ENCODE measurements at places on chromosomes 6 and 20.

DNA sequence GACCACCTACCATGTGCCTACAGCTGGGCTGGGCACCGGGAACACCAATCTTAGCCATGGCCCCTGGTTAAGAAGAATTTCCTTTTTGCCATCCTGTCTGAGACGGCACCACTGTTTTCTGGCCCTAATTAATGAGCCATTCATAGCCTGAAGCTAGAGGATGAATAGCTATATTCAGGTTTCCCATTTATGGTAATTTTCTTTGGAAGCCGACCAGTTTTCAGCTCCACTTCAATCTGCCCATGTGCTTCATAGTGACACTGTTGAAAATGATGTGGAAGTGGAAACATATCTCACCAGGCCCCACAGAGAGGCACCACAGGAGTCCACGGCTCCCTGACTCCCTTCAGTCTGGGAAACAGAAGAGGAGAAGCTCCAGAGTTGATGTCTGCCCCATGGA, 22.6 kb upstream of the ULBP3 start:
- no peak for DNase-seq

GRCh38 chr6:139242457-139243240, 49.1 kb downstream of the TXLNB start:
- no peak for DNase-seq

GRCh38 chr20:61315319-61315718, 63.3 kb downstream of the CDH4 start:
- DNase-seq: no peak

DNA sequence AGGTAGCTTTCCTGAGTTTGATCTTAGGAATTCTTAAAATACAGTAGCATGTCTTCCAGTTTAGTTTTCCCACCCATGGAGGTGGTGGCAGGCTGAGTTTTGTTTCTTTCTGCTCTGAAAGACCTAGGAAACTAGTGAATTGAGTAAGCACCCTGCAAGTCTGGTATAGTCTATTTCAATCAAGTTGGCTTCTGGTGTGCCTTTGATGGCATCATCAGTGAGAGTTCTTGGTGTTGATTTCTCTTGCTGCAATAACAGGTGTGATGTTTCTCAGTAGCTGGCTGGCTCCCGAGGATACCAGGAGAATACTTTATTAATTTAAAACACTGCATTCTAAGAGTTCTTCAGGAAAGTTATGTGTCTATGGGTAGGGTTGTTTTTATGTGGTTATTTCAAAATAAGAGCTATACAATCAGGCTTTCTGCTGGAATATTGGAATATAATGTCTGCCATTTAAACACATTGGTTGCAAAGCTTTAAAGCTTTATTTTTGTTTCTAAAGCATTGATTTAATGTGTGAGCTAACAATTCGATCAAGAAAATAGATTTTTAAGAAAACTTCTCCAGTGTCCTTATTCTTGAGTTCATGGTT, 19.0 kb downstream of the VAPB start:
- DNase-seq: no peak

DNA sequence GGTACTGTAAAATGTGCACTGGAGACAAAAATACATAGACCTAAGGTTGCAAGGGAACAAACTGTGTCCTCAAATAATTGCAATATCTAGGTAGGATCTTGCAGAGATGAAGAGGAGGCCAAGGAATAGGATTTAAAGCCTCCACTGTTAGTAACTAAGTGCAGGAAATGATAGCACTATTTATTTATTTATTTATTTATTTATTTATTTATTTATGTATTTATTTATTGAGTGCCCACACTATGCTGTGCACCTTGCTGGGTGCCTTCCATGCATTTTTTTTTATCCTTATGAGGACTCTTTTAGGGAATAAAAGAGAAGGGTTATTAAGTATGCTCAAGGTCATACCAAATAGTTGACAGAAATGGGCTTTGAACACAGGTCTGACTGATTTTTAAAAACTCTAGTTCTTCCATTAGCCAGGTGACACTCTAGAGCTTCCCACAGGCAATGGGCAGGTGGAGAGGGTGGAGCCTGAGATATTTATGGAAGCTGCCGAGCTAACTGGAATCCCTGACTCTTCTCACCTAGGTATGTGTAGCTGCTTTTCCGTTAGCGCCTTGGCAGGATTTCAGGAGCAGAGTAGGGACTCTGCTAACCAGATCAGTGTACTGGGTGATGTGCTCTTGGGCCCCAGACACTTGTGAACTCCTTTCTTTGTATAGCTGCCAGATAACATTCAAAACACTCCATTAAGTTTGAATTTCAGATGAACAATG, 12.8 kb upstream of the NUP153 start:
- DNase-seq: no peak

- peak; percentile 75 for DNase-seq
Measured at GRCh38 chr6:15351631-15352030, 105.8 kb downstream of the JARID2 start.

GRCh38 chr6:139334806-139335446, 39.5 kb downstream of the CITED2 start:
- peak; percentile 60 for DNase-seq

DNA sequence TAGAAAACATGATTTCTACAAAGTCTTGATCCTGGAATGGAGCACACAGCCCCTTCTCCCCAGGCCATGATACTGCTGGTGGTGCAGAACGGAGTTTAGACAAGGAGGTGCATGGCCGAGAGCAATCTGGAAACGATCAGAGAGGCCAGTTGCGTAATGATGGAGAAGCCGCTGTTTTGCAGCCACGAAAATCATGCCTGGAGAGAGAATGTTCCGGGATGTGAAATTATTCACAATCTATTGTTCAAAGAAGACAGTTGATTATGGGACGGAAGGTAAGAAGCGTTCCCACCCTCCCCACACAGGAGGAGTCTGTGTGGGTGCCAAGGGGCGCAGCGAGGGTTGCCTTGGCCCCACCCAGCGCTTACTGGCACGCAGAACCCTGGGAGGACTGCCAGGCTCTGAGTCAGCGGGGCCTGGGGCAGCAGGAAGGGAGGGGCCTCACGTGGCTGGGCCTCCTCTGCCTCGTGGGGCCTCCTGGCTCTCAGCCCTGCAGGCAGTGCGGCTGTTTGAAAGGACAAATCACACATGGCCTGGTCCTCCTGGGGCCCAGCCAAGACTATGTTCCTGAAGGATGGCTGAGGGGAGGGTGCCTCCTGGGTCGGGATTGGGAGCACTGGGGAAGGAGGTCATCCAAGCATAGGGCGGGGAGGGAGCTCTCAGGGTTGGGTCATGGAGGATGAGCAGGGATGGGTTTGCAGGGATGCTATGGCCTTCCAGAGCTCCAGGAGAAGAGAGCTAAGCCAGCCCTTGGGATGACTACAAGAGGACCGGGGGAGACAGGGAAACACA, 8.7 kb upstream of the AP5S1 start:
- peak; percentile 96 for DNase-seq

DNA sequence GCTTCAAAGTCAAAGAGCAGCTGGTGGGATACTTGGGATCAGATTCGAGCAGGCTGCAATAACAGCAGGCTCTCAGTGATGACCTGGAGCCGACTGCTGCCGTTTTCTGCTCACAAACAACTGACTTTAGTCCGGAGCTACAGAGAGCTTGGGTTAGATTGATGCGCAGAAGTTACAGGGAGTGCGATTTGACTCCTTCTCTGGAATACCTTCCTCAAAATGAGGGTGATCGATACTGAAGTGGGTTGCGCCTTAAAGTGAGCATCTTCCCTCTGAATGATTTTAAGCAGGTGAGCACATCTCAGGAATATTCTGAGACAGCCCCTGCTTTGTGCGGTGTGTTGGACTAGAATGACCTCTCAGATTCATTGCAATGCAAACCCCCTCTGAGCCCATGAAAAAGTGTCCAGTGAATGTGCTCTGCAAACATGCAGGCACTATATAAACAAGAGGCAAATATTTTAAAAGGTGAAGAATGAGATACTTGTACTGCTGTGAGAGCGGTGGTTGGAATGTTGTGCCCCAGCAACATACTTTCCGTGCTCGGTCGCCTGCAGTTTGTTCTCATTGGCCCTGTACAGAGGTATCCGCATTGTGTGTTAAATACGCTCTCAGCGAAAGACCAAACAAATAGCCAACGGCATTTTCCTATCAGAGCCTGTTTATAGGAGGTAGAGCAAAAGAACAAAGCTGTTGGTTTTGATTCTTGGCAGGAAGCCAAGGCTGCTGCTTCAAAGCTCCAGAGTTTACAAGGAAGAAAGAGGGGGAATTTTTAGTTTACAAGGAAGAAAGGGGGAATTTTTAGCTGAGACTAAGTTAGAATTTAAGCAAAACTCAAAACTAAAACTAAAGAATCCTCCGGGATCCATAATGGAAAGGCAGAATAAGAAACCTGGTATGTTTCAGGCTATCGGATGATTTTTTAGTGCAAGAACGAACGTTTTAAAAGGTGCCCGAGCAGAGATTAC, 67.7 kb downstream of the PHACTR2 start:
- DNase-seq: peak; percentile 70

DNA sequence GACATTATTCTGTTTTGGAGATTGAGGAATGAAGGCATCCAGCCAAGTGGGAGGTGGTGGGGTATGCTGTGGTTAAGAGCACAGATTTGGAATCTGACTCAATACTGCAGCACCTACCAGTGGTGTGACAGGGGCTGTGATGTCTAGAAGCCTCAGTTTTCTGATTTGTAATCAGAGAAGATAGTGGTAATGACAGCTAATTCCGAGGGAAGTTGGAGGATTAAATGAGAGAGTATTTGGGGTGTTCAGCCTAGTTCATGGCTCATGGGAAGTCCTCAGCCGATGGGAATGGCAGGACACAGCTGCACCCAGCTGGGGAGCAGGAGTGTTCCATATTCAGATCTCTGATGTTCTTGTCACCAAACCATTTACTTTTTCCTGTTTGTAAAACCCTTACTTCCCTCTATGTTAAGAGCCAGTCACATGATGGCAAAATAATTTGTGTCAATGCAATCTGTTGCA, 9.3 kb downstream of the SLC9A8 start:
- DNase-seq: peak; percentile 68

DNA sequence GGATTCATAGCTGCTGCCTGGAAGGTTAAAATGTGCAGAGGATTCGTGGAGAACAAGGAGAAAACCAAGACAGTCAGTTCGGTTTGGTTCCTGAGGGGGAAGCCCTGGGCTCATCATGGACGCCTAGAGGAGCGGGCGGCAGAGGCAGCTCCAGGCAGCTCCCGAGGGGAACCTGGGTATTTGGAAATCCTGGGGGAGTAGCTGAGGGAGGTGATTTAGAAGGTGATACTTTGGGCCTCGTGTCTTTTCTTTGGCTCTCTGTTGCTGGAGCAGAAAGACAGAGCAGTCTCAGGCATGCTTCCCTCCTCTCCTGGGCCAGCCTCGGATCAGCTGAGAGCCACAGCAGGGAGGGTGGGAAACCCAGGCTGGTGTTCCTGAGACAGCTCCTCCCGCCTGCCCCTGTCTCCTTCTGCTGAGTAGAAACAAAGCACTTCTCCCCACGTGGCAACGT, 139.5 kb downstream of the DLL1 start:
- DNase-seq: no peak

- DNase-seq: no peak
Measured at GRCh38 chr20:4100679-4101078, 85.3 kb upstream of the RNF24 start.

DNA sequence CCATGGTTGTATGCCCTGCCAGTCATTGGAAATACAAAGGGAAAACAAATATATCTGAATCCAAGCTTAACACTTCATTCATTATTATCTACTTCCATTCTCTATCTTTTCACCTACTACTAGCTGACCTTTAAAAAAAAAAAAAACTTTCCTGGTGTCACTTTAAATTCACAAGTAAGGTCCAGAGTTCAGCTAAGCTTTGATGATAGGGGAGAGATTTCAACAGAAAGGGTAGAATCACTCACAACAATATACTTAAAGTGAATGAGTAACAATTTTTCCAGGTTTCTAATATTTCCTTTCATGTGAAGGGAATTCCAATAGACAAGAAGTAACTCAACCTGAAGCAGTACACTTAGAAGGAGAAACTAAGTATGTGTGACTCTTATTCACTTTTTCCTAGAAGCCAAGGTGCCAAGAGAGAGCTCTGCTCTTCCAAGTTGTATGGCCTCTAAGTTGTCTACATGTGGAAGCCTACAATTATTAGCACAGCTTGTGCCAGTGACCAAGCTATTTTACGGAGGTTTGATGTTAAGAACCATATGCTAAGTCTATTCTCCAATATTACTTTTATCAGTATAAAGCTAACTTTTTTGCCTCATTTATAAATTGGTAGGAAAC, 371.7 kb downstream of the TENT5A start:
- no peak for DNase-seq

DNA sequence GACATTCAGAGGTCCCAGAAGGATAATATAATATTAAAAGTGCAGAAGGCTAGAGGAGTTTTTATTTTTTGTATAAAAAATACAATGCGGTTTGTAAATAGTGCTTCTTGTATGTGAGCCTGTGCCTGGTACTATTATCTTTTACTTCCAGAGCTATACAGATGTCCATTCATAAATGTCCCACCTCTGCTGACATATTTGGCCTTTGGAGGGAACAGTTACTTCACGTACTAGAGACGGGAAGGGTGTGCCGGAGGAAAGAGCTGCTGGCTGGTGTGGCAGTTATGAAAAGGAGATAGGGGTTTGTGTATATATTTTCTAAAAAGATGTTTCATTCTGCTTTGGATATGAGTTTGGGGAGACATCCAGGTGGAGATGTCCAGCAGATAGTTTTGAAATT, 8.8 kb downstream of the CD109 start:
- no peak for DNase-seq

DNA sequence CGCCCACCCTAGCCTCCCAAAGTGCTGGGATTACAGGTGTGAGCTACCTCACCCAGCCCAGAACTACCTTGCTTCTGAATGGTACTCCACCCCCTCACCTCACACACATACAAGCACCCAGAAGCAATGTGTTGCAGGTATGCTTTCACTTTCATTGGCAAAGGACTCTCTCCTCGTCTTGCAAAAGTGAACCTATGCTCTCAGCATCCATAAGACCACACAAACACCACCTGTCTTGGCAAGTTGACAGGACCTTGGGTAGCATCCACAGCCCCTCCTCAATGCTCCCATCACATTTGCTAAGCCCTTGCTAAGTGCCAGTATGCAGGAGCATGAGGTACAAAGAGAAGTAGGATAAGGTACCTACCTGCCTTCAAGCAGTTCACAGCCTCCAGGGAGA, 3.7 kb downstream of the KIF13A start:
- DNase-seq: no peak

DNA sequence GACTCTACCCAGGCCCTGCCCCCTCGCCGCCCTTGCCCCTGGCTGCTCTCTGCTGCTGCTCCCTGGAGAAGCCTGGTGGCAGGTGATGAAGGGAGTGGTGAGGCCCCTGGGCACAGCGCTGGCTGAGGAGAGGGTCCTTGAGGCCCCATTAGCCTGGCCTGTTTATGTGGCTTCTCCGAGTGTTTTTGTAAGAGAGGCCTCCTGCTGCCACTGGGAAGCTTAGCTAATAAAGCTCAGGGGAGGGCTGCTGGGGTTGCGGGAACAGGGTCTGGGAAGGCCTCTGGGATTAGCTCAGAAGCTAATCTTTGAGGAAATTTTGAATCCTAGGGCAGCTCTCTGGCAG, 15.5 kb downstream of the EBF4 start:
- no peak for DNase-seq

GRCh38 chr6:106079961-106080762, 6.0 kb upstream of the PRDM1 start:
- no peak for DNase-seq

GRCh38 chr6:29763491-29764289, 40.5 kb downstream of the HLA-F start:
- no peak for DNase-seq

All from AG08396 (cell line).